ENCODE measurements at places on chromosomes 11 and 22.

DNA sequence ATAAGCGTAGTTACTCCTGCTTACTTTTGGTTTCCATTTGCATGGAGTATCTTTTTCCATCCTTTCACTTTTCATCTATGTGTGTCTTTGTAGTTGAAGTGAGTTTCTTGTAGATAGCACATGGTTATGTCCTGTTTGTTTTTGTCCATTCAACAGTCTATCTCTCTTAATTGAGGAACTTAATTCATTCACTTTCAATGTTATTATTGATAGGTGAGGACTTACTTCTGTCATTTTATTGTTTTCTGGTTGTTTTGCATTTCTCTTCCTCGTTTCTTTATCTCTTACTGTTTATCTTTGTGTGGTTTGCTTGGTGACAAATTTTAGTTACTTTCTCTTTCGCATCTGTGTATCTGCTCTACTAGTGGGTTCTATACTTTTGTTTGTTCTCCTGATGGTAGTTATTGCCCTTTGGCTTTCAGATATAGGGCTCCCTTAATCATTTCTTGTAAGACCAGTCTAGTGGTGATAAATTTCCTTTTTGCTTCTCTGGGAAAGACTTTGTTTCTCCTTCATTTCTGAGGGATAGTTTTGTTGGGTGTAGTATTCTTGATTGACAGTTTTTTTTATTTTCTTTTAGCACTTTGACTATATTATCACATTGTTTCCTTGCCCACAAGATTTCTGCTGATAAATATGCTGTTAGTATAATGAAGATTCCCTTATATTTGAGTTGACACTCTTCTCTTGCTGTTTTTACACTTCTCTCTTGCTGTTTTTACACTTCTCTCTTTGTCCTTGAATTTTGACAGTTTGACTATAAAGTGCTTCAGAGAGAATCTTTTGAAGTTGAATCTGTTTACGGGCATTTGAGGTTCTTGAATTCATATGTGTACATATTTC is 9.0 kb upstream of the RAG1 start:
- no peak for DNase-seq

DNA sequence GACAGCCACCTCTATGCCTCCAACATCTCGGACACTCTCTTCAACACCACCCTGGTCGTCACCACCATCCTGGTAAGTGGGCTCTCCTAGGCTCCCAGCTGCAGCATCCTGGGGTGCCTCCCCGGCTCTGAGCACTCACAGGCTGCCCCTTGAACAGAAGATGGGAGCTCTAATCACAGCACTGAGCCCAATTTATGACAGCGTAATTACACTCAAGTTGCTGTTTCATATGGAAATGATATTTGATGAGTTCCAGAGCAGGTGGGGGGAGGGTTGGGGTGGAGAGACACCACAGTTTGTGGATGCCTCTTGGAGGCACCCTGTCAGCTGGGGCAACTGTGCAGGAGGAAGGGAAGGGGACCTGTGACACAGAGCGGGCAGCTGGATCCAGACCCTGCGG is 125.3 kb upstream of the TBCEL start:
- DNase-seq: no peak

DNA sequence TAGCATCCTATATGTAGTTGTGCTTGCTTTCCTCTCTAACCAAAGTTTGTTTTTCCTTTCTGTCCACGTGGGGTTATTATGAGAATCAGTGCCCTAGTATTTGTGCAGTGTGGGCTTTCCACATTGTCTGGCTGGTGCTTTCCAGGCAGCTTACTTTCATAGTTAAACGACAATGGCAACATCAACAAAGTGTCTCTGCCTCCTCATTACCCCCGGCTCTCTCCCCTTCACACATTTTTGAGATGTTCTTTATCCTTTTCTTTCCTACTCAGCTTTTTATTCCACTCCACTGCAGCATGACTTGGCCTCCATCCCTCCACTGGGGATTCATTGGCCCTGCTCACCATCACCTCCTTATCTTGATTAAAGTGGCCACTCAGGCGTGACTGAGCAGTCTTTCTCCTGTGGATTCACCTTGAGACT is 19.1 kb downstream of the SPECC1L start:
- DNase-seq: no peak

GRCh38 chr22:28148816-28149465 is 229.9 kb upstream of the PITPNB start:
- no peak for DNase-seq

DNA sequence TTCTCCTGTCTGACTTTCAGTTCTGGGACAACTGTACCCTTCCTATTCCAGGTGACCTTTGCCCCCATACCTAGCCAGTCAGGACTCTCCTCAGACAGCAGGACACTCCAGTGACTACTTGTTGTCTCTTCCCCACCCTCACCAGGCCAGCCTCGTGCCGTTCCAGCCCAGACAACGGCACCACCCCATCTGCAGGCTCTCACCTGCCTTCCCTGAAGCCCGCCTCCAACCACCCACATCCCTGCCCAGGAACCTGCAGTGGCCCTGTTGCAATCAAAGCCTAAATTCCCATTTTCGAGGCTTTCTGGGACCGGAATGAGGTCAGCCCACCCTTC is 3.7 kb downstream of the IL2RB start:
- DNase-seq: no peak

DNA sequence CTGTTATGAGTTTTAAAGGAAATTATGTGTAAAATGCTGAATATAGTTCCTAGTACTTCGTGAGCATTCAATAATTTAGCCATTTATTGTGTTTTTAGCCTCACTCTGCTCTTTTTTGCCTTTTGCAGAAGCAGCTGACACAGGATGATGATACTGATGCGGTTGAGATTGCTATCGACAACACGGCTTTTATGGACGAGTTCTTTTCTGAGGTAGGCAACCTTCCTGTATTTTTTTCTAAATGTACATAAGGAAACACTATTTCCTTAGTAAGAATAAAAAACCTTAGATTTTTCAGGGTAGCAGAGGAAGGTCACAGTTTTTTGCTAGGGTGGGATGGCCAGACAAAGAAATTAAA is 17.9 kb downstream of the STX3 start:
- DNase-seq: no peak

DNA sequence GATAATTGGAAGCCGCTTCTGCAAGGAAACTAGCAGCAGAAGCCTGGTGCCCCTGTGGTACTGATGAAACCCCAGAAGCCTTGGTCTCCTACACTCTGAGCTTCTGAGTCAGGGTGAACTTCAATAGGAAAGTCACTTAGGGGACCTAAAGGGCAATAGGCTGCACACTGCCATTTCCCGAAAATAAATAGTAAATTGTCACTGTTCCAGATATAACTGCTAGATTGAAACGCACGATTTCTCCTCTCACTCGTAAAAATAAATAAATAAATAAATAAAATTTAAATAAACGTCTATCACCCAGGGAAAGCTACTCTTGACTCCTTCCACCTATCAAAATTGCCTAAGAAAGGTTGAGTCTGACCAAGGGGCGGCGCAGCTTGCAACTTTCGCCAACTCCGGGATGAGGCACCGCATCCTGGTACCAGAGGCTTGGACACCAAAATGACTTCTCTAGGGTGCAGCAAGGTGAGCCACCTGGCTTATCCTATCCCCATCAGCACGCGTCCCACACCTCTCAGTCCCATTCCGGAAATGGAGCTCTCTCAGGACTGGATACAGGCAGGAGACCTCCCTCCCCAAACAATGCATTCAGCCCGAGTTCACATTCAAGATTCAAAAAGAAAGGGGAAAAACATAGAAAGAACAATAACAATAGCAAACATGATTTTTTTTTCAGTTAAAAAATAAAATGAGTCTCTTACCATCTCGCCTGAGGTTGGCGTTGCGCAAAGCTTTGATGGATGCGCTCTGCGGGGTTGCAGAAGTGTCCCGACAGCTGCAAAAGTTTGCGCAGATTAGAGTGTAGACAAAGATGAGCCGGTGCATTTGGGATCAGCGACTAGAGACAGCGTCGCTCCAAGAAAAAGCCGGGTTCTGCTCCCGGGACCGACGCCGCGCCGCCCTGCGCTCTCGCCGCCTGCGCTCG is 583 bp downstream of the PDGFD start:
- no peak for DNase-seq

GRCh38 chr11:55849037-55849436 is 10.5 kb downstream of the OR5D16 start:
- no peak for DNase-seq

DNA sequence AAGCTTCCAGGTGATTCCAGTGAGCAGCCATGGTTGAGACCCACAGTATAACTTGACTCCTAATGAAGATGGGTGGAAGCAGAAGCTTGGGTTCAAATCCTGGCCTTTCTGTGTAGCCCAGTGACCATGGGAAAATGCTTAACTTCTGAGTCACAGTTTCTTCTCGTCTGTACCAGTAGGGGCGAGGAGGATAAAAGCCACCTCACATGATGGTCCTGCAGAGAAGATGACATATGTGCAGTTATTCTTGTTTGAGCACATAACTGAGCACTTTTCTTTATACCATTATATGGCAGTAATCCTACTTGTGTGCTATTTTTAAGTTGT is 4.9 kb downstream of the TMEM109 start:
- no peak for DNase-seq

DNA sequence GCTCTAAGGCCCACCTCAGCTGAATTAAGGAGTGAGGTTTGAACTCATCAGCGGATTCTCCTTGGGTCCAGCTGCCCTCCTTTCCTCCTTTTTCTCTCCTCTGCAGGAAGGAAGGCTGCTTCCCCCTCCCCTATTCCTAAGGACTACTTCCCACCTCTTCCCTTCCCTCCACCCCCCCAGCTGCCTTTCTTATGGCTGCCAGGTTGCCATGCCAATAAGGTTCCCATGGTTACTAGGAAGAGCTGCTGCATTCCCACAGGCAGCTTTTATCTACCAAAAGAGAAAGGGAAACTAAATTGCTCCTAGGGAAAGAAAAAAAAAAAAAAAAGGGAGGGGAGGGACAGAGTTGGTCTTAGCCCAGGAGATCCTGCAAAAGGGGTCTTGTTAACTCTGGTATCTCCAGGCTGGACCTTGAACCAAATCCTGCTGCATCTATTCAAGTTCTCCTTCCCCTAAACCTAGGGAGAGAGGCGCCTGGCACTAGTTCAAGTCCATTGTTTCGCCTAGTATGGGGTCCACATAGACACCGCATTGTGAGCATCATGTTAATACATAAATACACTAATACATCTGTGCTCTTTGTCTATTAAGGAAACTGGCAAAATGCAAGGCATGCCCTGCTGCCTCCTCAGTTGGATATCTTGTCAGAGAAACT is 21.2 kb upstream of the FEZ1 start:
- no peak for DNase-seq

GRCh38 chr11:125451400-125452124 is 44.5 kb downstream of the FEZ1 start:
- no peak for DNase-seq

GRCh38 chr22:46287873-46288751 is 8.6 kb upstream of the GTSE1 start:
- DNase-seq: no peak

DNA sequence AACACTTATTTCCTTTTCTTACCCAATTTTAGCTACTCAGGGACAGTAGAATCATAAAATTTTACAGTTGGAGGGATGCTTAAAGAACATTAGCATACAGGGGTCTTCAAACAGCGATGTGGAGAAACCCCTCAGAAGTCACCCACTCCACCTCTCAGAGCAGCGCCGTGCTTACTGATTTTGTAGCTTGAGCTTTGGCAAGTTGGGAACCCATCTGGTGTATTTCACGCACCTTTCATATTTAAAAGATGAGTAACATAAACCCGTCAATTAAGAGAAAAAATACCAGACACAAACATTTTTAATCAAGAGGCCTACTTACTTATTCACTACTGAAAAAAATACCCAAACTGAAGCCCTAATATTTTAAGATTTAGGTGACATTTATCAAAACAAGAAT is 80.9 kb downstream of the ADAMTS15 start:
- no peak for DNase-seq

- no peak for DNase-seq
Measured at GRCh38 chr22:39917197-39917643, 16.3 kb downstream of the GRAP2 start.

DNA sequence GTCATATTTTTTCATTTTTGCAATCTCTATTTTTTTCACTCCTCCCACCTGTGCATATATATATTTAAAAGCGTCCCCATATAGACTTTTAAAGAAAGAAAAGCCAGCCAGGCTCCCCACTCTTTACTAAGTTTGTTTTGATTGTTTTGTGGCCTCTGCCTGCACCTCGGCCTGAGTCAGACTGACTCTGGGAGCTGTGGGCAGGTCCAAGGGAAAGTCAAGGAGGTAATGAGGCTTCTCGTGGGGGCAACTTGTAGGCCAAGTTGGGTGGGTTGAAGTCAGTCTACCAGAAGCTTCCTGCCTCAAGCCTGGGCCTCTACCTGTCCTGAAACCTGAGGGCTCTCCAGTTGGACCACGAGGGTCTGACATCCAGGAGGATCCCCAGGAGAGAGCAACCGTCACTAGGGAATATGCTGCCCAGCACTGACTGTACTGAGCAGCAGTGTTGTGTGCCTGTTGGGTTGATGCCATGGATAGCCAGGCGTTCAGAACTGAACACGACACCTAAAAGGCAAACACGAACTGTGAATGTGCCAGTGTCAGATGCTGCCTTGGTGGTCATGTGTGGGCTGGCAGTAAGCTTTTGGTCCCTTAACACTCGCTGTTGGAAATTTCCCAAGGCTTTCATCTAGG is 58.8 kb downstream of the BMAL1 start:
- DNase-seq: no peak

DNA sequence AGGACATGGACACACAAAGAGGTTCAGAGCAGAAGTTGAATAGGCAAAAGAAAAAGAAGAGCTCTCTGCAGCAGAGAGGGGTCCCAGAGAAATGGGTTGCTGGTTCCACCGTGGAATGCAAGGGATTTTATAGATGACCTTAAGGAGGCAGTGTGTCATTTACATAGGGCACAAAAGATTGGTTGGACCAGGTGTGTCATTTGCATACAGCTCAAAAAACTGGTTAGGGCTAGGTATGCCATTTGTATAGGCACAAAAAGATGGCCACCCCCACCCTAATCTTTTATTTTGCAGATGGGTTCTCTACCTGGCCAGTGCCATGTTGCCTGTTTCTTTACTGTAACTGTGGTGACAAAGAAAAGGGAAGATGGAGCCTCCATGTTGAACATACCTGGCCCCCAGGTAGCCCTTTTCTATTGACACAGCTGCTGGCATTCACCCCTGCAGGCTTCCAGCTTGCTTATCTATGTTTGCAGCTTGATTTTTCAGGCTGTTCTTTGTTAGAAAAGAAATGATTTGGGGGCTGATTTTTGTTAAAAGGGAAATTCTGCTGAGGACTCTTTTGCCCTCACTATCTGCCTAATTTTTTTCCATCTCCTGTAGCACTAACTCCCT is 3.1 kb upstream of the CAVIN3 start:
- no peak for DNase-seq

- no peak for DNase-seq
Measured at GRCh38 chr11:83510530-83511460, 224.6 kb upstream of the CCDC90B start.

GRCh38 chr11:9002920-9003572 is 755 bp downstream of the NRIP3 start:
- DNase-seq: no peak

Data from stimulated activated CD4-positive, alpha-beta T cell treated with anti-CD3 and anti-CD28 coated beads, Interleukin-4, amount 100 ng/mL, for 48 hours (primary cell).